ENCODE measurements at places on chromosomes 5 and 9.

DNA sequence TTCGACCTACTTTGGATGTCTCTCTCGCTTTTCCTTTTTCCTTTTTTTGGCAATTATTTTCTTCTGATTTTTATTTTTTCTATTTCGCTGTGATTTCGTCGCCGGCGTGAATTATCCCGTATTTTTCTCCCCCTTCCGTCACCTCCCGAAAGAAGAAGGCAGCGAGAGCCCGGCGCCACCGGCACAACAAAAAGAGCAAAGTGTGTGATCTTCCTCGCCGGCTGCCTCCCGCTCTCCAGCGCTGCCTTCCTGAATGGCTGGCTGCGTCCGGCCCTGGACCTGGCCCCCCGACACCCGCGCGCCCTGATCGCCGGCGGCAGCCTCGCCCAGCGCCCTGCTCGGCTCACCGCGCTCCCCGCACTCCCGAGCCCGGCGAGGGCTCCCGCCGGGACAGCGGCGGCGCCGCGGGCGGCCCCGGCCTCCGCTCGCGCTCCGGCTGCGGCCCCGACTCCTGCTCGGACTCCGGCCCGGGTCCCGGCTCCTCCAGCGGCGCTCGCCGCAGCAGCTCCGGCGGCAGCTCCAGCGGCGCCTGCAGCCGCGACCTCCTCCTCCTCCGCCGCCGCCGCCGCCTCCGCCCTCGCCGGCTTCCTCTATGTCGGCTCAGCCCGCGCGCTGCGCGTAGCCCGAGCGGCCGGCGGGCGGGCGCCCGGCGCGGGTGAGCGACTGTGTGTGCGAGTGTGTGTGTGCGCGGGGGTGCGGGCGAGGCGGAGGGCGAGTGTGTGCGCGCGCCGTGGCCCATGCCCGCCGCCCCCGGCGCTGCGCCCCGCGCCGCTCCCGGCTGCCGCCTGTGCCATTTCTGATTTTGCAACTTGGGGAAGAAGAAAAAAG, 960 bp downstream of the NR2F1 start:
- no peak for DNase-seq

DNA sequence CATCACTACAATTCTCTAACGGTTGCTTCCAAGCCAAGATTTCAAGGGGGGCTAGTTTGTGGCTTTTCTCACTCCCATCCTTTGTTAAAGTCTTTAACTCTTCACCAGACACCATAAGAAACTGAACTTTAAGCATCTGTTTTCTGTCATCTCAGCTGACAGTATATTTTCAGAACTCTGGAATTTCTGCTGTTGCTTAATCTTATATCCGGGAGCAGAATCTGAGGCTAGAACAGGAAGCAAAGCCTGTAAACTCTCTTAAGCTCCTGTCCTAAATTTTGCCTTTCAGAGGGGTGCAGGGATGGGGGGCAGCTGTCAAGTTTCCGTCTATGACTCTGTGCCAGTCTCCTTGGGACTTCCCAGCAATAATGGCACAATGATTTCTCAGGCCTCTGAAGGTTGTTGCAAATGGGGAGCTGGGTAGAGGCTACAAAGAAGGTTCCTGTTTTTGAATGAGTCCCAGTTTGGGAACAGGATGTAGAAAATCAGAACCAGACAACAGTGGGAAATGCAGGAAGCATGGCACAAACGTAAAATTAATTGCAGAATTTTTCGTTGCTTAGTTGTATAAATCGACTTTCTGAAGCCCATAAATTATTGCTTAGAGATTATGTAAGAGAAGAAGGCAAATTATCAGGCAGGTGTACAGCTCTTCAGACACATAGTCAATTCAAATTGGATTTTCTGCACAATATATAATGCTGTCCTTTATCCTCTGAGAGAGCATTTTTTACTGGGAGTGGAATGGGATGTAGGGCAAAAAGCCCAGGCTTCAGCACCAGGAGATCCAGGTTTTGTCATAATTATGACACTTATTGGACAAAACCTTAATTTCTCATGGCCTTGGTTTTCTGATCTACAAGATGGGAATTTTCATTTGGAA, 430.9 kb downstream of the DMAC1 start:
- DNase-seq, result no peak

DNA sequence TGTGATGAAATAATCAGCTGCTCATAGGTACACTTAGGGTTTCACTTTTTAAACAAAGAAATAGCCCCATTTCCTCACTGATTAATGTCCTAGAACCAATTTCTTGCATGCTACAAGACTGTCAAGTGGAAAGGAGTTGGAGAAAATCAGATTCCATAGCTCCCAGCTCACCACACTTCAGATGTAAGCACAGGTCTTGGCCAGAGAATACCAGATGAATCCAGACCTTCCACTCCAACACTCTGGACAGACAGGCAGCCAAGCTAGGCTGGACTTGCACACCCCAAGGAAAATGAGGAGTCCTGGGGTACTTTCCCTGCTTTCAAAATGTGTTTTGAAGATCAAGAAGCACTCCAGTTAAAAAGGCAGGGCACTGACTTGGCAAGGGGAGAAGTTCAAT, 68.5 kb downstream of the KLHL3 start:
- no peak for DNase-seq

GRCh38 chr5:35240892-35241291, 10.6 kb upstream of the PRLR start:
- no peak for DNase-seq

DNA sequence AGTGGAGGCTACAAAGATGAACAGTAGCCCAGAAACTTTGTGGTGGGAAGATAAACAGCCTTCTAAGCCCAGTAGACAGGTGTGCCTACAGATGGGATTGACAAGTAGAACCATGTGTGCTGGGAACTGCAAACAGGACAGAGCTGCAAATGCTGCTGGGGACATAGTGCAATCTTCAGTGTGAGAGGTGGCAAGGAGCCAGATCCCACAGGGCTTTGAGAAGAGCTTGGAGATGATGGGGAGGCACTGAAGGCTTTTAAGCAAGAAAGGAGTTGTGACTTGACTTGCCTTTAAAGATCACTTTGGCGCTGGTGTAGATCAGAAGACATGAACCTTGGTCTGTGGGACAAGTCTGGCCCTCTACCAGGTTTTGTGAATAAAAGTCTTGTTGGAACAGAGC, 675.2 kb downstream of the ACTL7B start:
- DNase-seq, result no peak

GRCh38 chr5:13648822-13649221, 295.7 kb downstream of the DNAH5 start:
- no peak for DNase-seq

- DNase-seq, result no peak
Measured at GRCh38 chr5:171673840-171674239, 111.8 kb upstream of the SMIM23 start.

DNA sequence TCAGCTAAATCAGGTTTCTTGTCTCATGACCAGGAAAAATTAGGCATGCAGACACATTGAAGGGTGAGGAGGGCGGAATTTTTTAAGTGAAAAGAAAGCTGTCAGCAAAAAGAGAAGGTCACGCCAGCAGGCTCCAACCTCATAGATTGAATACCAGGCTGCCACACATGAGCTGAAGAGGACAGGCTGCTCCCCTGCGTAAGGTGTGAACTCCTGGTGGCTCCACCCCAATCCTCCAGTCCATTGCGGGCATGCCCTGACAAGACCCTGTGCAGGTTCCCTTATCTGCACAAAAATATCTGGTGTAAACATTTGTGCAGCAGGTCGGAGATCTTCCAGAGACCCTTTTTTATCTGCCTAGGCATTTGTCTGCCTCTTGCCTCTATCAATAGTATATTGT, 22.9 kb upstream of the TEX10 start:
- DNase-seq, result no peak

DNA sequence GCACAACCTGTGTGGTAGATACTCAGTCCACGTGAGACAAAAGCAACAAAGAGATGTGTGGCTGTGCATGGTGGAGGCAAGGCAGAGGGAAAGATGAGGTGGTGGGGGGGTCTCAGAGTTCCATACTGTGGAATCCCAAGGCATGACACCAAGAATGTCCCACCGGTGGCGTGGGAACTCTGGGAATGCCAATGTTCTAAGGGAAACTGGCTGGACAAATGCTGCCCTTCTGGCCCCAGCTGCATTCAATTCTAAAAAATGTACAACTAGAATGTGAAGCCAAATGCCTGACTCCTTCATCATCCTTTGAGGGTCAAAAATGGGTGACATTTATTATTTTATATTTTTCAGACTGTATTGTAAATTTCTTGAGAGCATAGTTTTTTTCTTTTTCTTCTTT, 58.2 kb upstream of the EQTN start:
- DNase-seq, result no peak

GRCh38 chr9:12461763-12462460, 231.3 kb upstream of the TYRP1 start:
- DNase-seq, result no peak

DNA sequence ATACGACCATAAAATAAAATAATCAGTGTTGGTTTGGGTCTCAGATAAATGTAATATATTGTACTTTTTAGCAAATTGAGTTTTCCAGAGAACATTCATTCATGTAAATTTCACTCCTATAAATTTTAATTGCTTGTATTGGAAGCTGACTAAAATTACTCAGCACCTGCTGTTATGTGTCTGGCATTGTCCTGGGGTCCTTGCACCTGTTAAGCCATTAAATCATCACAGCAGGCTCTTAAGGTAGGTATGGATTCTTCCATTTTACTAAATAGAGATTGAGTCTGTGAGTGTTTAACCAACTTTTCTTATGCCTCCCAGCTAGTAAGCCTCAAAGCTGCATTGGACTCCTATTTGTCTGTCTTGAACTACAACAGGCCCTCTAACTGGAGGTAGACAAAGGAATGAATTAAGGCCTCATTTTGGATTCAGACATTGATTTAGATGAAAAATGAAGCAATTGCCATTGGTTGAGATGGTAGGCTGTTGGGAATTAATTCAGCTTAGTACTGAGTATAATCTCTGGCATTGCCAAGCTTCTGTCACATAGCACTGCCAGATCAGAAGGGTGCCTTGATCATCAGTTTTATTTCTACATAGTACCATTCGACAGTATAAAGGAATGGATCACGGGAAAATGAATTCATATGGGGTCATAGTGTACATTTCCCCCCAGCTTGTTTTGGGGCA, 78.9 kb downstream of the PARP8 start:
- DNase-seq, result no peak

DNA sequence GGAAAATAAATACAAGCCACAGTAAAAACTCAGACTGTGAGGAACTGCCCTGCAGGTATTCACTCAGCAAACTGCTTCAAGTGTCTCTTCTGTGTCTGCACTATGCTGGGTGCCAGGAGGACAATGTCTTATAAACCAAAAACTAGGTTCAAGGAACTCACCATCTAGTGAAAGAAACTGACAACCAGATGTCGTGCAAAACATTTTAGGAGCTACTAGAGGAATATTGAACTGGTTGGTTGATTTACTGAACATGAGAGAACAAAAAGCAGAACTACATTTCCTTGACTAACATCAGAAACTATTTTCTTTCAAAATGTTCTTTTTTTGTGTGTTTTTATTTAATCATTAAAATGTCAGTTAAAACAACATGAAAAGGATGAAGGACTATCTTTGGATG, 35.2 kb downstream of the ZNF366 start:
- DNase-seq, result no peak

DNA sequence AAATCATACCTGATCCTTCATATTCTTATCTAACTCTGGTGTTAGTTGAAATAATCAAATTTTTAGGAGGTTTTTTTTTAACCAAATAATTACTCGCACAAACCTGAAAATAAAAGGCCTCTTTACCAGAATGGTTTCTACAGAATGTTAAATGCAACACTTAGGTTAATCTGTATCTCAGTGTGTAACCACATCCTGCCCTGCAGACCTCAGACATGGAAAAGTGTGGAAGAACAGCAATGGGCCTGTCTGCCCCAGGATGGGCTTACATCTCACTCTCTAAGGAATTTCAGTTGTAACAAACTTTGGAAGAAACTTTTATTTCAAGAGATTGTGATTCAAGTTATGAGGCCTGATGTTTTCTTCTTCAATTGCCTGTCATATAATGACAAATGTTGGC, 32.5 kb upstream of the MIER3 start:
- no peak for DNase-seq

DNA sequence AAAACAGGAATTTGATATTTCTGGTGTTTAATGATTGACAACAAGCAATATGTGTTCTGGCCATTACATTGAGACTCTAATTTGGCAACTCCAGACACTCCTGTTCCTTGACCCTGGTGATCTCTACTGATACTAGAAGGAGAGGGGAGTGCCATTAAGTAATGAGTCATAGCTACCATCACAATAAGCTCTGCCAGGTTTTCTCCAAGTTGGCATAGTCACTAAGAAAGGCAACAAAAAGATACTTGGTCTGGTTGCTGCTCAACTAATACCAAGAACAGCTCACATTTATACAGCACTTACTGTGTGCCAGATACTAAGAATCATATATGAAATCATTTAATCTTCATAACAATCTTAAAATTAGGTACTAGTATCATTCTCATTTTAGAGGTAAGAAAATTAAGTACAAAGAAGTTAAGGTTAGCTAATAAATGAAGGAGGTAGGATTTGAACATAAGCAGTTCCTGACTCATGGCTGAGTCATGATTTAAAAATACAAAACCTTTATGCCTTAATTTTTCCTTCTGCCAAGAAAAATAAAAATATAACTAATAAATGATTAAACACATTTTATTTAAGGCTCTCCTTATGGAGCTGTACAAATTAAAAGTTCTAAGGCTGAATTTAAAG, 19.9 kb upstream of the PRXL2C start:
- no peak for DNase-seq

GRCh38 chr9:90012949-90013348, 408.1 kb downstream of the GADD45G start:
- no peak for DNase-seq

GRCh38 chr9:3664044-3664443, 138.2 kb upstream of the RFX3 start:
- no peak for DNase-seq

- DNase-seq, result no peak
Measured at GRCh38 chr9:34644766-34645314, 1.6 kb upstream of the GALT start.

DNA sequence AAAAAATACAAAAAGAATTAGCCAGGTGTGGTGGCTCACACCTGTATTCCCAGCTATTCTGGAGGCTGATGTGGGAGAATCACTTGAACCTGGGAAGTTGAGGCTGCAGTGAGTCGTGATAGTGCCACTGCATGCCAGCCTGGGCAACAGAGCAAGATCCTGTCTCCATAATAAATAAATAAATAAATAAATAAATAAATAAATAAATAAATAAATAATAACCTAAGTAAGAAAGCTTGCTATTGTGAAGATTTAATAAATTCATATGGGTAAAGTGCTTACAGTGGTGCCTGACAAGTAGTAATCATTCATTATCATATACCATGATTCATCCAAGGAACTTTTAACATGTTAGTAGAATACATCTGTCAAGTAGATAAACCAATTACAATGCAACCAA, 13.4 kb downstream of the SVEP1 start:
- no peak for DNase-seq

DNA sequence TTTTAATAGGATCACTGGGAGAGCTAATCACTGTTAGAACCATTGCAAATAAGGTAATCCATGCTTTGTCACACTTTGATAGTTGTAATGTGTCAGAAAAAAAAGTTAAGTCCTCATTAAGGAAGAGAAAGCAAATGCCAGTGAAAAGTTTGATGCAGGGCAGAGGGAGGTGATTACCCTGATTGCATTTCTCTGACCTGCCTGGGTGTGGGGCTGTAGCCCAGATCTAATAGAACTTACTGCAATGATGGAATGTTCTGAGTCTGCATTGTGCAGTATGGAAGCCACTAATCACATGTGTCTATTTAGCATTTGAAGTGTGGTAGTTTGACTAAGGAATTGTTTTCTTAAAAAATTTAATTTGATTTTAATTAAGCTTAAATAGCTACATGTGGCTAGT, 202.7 kb downstream of the ATP10B start:
- DNase-seq, result no peak

- DNase-seq, result no peak
Measured at GRCh38 chr5:109714592-109714991, 24.9 kb downstream of the MAN2A1 start.
